NCI-H82 (cell line): ENCODE measurements at places on chromosomes 1 and 21.
A peak's percentile ranks its signal among the peaks of the same experiment; 100 is the strongest.

GRCh38 chr1:183841550-183841949, 36.6 kb downstream of the RGL1 start:
- DNase-seq = no peak

- DNase-seq = peak; percentile 92
Measured at GRCh38 chr1:32757213-32757895, 54.8 kb upstream of the SYNC start.

DNA sequence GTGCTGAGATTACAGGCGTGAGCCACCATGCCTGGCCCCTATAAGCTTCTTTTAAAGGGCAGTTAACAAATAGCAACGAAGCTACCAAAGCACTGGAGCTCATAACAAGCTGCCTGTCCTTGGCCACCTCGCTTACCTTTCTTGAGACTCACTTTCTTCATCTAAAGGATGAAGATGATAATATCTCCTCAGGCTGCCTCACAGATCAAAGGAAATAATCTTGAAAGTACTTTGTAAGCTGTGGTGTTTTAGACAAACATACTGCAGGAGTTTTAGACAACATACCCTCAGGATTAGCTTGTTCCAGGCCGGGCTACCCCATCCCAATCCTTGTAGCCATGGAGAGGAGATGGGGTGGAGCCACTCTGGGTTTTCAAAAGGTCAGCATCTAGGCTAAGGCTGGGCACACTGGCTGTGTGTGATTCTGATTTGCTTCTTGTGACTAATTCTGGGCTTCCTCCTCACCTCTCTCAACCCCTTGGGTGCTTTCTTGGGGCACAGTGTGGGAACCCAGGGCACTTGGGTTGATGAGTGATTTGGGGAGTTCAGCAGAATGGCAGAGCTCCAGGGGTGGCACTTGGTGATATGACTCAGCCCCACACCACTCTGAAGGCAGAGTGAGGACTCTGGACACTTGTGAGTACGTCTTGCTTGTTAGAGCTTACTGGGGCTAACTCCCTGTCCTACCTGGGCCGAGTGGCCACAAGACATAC, 5.2 kb downstream of the GPR25 start:
- no peak for DNase-seq

DNA sequence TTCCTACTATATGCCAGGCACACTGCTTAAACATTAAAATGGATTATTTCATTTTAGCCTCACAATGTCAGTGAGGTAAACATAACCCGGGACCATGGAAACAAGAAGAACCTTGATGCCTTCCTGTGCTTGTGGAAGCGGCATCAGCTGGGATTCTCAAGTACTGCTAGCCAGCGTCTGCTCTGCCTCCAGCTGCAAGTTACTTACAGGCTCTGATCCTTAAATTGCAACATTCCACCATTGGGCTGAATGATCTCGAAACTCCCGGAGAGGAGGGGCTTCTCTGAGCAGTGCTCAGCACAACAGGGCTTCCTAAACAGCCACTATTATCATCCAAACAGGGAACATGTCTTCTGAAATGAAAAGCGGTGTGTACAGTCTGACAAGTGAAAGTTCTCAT, 6.7 kb upstream of the MAN1C1 start:
- peak; percentile 63 for DNase-seq

DNA sequence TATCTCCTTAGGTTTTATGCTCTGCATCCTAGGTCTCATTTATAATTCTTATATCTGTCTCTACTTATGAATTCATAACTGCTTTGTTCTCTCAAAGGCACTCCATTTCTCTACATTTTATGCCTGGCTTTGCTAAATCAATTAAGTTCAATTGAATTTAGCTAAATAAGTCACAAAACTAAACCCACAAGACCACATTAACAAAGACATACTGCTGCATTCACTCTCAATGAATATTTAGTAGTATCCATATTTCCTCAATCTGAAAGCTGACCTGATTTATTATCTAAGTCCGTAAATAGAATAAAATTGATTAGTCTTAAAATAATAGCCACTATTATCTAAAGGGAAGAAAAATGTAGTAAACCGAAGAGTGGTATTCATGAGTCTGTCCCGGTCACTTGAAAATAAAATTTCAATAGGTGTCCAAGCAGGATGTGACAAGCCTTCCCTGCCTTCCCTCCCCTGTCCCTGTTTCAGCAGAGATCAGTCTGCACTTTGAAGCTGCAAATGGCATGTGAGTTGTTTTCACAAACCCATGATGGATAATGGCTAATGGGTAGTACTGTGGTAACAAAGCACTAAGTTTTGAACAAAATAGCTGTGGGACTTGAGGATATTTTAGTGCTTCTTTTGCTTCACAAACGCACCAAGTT, 295.0 kb upstream of the NCAM2 start:
- no peak for DNase-seq

DNA sequence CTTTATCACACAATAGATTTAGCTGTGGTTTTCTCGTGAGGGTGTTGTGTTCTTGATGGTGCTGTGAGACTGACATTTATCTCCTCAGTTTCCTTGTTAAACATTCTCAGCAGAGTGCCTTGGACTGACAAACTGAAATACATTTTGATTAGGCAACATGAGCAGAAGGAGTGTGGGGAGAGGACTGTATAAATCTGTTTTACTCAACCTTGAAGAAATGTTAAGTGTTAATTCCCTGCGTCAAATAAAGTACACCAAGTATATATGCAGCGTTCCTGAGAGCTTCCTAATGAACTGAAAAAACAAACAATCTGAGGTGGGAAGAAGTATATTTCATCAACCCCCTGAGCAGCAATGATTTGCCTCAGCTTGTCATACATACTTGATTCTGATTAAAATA, 540.3 kb upstream of the B3GALT2 start:
- DNase-seq = no peak

DNA sequence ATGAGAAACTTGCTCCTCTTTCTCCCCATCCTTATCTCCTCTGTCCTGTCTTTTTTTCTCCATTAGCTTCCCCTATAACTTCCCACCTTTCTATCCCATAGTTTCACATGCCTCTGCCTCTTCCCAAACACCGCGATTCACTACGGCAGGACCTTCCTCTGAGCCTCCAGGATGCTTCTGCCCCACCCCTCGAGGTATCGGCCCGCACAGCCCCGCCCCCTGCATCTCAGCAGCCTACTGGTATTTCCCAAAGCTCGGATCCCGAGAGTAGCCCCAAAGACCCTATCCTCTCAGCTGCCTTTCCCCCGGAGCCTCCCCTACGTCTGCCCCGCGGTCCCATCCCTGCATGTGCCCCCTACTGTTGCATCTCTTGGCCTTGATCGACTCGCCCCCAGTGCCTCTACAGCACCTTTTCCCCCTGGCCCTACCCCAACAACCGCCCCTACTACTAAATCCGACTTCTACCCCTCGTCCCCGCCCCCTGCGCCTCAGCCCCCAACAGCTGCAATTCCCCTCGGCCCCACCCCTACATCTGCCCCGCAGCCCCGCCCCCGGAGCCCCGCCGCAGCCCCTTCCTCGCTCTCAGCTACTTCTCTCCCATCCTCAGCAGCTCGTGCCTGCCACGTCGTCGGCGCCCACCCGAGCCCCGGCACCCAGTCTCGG, 512 bp downstream of the PIAS3 start:
- peak; percentile 93 for DNase-seq

- DNase-seq = no peak
Measured at GRCh38 chr1:171793636-171794035, 12.2 kb downstream of the METTL13 start.

DNA sequence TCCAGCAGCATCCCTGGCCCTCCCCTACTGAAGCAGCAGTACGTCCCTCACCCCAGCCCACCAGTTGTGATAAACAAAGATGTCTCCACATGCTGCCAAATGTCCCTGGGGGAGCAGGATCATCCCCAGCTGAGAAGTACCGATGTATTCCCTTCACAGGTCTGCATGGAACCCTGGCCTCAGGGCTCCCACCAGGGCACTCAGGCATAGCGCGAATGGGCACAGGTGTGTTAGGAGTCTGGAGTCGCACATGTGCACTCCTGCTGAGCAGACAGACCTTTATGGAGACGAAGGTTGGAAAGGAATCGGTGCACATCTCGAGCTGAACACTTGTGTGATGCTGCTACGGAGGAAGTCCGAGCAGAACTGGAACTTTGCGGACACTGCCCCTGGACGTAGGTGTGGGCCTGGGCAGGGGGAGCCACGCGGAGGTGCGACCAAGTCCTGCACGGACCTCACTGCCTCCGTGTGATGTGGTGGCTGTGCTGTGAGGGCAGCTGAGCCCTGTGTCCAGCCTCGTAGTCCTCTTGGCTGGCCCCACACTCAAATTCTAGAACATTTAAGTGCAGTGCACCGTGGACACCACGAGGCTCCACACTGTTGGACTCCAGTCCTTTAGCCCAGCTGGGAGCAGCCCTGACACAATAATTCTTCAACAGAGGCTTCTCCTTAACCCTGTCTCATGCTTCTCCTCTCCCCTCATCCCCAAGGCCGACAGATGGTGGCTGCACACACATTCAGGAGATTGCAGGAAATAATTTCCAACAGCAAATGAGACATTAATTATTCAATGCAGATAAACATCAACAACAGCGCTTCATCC, 43.4 kb downstream of the RSPH1 start:
- peak; percentile 33 for DNase-seq

DNA sequence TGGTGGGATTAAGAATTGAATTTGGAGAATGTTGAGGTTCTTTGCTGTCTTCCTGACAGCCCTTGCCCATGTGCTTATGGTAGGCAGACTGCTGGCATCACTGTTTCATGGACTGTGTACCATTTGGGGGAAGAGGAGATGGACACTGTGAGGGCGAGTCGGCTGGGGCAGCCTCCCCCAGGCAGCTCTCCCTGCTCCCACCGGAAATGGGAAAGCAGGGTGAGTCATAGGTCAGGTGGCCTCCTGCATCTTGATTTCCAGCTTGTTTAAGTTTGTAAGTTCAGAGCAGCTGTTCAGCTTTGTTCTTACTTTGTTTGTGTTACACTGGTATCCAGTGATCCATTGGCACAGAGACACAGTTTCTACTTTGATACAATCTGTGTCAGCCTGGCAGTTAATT, 87.2 kb upstream of the CNIH3 start:
- DNase-seq = no peak

GRCh38 chr1:229430761-229431283, 3.1 kb downstream of the ACTA1 start:
- DNase-seq = no peak

- no peak for DNase-seq
Measured at GRCh38 chr1:58874342-58874741, 90.5 kb upstream of the JUN start.

DNA sequence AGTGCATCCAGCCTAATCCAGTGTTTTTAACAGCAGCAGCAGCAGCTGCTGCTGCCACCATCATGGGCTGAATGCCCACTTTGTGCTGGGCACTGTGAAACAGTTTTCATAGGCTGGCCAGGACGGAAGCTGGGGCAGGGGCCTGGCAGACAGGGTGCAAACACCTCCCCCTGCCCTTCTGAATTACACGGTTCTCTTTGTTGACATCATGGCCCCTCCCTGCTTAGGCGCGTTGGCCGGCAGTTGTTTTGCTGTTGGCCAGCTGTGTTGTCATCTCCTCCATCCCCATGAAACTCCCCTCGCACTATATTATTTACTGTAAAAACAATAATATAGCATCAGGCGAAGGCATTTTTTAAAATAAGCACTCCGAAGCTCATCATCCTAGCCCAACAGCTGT, 33.1 kb downstream of the PTPRU start:
- no peak for DNase-seq

DNA sequence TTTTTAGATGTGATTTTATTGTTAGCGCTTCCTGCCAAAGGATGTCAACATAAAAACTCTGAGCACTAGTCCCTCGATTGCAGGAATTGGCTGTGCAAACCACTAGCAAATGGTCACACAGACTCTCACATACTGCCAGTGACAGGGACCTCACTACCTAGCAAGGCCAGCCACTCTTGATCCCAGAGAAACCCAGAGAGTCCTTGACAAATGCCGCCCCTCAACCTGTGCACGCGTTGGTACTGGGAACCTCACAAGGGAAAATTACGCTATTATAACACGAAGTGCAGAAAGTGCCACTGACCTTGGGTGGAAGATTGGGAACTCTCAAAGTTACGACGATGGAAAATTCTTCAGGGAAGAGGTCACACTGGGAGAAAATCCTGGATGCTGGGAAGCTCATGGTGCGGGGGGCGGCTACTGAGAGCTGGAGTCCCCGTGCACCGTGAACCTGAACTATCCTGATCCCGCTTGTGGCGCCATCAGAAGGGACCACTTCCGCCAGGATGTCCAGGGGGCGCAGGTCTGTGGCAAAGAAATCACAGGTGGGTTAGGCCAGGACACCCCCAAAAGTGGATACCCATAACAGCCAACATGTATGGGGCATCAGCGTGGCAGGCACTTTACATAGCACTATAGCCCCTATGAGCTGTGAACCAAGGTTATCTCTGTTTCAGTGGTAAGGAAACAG, 5.9 kb upstream of the KRTAP10-4 start:
- no peak for DNase-seq

DNA sequence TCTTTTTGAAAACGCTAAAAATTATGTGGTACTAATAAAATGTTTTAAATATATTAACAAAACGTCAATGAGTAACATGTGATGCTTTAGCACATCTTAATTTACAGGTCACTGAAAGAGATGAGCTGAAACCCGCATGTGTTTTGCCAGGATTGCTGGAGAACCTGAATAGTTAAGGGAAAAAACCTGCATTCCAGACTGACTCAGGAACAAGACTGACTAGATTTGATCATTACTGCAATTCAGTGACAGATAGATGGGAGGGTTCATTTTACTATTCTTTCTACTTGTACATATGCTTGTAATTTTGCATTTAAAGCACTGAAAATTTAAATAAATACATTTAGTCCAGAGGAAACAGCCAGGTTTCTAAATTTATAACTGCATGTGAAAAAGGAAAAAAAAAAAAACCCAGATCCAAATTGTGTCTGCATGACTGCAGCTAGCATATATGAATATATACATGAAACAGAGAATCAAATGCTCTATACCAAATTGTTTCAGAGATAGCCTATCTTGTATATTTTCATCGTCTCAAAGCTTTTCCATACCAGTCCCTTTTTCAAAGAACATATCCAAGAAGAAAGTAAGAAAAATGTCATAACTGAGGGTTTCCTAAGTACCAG, 71.7 kb downstream of the APP start:
- no peak for DNase-seq

- peak; percentile 26 for DNase-seq
Measured at GRCh38 chr1:25704267-25704691, 87.7 kb downstream of the MAN1C1 start.

GRCh38 chr1:156659988-156660751, 17.0 kb downstream of the NES start:
- peak; percentile 99 for DNase-seq
